ENCODE measurements at places on chromosomes 2 and 18.

- DNase-seq: no peak
Observed at GRCh38 chr2:203565076-203565475, 30.0 kb upstream of the RAPH1 start.

- no peak for DNase-seq
Observed at GRCh38 chr18:8562919-8563318, 46.3 kb upstream of the RAB12 start.

GRCh38 chr2:159035790-159036411, 67.5 kb downstream of the TANC1 start:
- no peak for DNase-seq

DNA sequence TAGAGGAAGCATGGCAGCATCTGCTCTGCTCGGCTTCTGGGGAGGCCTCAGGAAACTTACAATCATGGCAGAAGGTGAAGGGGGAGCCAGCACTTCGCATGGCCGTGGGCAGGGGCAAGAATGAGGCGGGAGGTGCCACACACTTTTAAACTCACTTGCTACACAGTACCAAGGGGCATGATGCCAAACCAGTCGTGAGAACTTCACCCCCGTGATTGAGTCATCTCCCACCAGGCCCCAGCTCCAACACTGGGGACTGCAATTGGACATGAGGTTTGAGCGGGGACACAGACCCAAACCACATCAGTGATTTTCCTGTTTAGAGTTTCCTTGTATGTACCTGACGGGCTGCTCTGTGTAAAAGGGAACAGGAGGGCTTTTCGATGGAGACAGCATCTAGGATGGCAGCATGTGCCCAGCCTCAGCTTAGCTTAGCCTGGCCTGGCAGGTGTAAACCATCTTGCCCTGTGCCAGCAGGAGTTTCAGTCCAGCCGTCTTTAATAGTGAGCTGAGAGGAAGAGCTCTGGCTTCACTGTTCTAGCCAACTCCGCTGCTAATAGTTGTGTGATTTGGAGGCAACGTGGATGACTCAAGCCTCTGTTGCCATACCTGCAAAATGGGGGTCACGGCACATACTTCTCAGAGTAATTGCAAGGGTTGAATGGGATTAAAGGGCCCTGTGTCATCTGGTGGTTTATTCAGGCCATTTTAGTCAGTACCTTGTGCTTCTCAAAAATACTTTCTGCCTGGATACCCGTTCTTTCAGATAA, 101.8 kb downstream of the ASAP2 start:
- DNase-seq: no peak

GRCh38 chr18:58792086-58792485, 72.6 kb upstream of the ZNF532 start:
- DNase-seq: no peak

GRCh38 chr2:126774761-126775160, 118.8 kb downstream of the GYPC start:
- DNase-seq: no peak

- DNase-seq: no peak
Observed at GRCh38 chr2:12262681-12263436, 453.9 kb upstream of the TRIB2 start.

DNA sequence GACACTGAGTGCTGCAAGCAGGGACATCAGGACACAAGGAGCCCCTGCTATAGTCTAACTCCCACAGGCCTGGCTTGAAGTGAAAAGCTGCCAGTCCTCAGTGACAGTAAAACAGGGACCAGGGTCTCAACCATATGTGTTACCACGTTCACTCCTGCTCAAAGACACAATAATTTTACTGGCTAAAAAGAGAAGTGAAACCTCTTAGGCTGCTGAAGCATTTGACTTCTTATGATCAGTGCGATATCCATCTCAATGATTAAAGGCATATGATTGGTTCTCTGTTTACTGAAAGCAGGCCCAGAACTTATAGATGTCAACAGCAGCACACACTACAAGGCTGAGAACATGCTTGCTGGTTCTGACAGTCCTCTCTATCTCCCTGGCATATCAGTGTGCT, 129.8 kb upstream of the LMAN1 start:
- DNase-seq: no peak

DNA sequence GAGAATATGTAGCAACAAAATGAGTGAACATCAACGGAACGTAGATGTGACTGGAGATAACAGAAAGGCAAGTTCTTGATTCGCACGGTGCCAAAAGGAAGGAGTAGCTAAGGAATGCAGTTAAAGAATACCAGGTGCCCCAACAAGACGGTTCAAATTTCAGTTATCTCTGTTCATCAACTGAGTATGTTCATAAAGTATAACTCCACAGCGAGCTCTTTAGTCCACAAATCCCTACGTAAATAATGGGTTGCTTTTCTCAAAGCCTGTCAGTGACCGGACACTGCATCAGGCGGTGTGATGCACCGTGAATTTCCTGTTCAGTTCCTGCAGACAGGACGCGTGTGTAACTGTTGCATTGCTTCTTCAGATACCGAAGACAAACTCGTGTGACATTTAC, 91.8 kb downstream of the NOL10 start:
- no peak for DNase-seq

DNA sequence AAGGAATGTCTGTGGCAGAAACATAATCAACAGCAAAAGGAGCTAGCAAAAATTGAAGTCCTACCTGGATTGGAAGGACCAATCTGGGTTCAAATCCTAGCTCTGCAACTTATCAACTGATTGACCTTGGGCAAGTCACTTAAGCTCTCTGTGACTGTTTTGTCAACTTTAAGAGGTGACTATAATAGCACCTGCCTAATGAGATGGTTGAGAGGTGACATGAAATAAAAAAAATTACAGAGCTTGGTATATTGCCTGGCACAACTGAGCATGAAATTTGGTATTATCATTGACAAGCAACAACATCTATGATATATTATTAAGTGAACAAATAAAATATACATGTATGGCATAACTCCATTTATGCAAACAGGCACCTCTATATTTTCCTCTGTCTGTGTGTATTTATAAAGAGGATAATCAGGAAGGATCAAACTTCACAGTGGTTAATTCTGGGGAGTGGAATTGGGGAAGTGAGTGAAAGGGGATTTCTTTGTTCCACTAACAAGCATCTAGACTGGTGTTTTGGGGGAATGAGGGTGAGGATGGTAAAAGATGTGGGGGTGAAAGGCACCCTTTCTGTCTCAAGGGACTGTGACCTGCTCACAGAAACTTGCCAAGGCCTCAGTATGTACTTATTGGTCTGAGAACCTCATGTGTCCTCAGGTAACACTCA, 132.8 kb upstream of the SERTAD2 start:
- no peak for DNase-seq

GRCh38 chr2:235868645-235869044, 299.5 kb downstream of the GBX2 start:
- no peak for DNase-seq

DNA sequence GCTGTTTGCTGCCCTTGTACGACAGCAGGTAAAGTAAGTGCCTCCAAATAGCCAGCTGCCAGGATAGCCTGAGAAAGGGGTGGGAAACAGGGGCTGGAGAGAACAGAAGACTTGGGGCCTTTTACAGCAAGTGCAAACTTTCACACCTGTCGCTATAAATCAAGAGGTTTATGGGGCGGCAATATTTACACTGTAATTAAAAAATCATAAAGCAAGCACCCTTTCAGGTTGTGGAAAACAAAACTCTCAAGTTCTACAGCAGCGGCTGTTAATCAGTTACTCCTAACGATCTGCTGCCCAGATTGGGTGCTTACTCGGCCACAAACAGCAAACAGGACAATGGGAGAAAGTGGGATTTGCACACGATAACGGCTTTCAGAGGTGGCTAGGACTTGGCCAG, 359.5 kb upstream of the ETAA1 start:
- DNase-seq: no peak

- no peak for DNase-seq
Observed at GRCh38 chr2:123906361-123906760, 118.7 kb upstream of the CNTNAP5 start.

GRCh38 chr2:3075991-3076340, 301.7 kb downstream of the EIPR1 start:
- DNase-seq: no peak

DNA sequence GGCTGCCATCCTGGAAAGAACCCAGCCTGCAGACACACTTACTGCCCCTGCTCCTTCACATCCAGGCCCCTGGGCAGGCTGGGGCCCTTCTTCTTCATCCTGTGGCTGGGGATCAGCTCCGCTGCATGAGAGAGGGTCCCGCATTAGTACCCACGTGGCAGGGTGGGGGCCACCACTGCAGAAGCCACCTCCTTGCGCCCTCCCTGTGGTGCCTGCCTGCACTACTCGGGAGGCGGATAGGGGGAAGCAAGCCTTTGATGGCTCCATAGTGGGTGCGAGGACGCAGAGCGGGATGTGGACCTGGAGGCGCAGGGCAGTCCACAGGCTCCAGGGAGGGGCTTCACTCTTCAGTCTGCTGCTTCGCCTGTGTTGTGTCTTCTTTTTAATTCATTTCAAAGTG, 46.7 kb downstream of the GPC1 start:
- DNase-seq: no peak

GRCh38 chr2:100290718-100291151, 31.6 kb downstream of the LONRF2 start:
- DNase-seq: no peak

GRCh38 chr2:132978840-132979239, 308.8 kb upstream of the LYPD1 start:
- no peak for DNase-seq
